Stimulated activated CD4-positive, alpha-beta T cell treated with anti-CD3 and anti-CD28 coated beads, Interleukin-15, amount 100 ng/mL, for 24 hours (primary cell): ENCODE measurements at places on chromosomes 2 and 18.

GRCh38 chr2:181738074-181738473 lies 57.8 kb upstream of the NEUROD1 start:
- no peak for DNase-seq

DNA sequence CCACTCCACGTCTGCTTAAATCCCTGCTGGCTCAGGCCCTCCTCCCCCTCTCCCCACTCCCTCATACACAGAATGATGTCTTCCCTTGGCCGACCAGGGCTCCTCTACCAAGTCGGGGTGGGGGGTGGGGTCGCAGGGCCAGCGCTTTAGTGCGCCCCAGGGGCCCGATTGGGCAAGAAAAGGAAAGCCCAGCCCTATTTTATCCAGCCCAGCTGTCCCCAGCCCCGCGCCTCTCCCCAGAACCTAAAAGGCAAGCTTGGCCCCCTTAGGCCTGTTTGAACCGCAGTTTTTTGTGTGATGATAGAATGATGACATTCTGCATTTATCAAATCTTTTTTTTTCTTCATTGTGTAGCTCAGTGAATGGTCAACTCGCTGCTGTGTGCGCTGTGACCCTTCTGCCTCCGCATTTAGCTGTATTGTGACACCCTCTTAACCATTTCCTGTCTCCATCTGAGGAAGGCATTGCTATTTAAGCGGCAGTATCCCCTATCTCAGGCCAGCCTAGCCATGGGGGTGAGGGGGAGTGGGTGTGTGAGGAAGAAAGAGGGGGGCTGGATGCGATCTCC lies 231.4 kb downstream of the HAUS1 start:
- no peak for DNase-seq

GRCh38 chr18:68847219-68847837 lies 49.4 kb downstream of the CCDC102B start:
- no peak for DNase-seq

DNA sequence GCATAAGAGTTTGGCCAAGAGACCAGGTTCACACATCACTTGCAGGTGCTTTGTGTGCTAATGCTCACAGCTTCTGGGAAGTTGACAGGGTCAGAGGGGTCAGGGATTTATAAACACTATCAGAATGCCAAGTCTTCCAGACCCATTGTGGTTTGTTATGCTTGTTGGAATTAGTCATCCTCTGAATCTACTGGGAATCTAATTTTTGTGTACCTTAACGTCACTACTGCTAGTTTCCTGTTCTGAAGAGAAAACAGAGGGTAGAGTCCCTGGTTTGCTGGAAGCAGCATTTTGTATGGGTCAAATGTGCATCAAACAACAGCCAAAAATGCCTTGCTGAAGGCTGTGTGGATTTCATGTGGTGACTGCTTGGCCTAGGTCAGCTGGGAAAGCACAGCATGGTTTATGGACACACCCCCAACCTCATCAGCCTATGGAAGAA lies 33.3 kb downstream of the ANTXR1 start:
- DNase-seq = no peak

DNA sequence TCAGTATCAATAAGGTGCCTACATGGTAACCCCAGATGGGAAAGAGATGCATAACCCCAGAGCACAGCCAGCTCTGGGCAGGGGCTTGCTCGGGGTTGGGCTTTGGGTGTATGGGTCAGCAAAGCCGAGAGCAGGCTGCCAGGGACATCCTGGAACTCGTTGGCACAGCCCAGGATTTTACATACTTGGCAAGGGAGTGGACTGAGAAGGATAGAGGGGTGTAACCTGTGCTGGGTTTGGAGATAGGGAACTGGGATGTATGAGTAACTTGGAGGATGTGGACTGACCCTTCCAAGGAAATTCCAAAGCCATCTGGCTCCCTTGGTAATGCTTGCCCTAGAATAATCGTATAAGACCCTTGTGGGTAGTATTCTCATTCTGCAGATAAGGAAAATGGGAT lies 44.2 kb downstream of the GPR39 start:
- DNase-seq = no peak

DNA sequence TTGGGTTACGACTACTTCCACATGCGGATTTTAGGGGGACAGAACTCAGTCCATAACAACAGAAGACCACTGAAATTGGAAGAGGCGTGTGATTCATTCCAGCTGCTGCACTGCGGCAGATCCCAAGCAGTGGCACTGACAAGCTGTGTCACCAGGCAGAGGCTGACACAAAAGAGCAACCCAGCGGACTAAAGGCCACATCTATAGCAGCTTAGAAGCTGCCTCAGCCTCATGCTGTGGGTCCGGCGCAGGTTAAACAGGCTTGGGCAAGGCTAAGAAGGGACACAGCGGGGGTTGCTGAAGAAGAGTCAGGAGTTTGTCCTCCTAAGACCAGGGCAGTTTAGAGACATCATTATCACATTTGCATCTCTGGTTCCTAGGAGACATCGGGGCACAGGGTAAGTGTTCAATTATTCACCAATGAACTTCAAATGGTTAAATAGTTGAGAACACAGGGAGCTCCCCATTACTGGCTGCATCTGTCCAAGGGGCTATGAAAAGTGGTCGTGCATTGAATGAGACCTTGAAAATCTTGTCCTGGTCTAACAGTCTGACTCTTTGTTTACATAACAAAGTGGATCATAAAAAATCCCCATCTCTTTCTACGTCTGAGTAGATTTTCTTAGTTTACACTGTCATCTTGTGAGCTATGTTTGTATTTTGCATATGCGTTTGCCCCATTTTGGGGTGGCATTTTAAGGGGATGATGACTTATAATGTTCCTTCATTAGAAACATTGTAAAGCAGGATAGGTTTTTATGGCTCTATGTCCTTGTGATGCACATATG lies 162.3 kb upstream of the TRIB2 start:
- no peak for DNase-seq

- no peak for DNase-seq
These were observed 160.9 kb downstream of the DYSF start for GRCh38 chr2:71613953-71614925.

- no peak for DNase-seq
These were observed 8.9 kb upstream of the SESTD1 start for GRCh38 chr2:179273461-179273962.

DNA sequence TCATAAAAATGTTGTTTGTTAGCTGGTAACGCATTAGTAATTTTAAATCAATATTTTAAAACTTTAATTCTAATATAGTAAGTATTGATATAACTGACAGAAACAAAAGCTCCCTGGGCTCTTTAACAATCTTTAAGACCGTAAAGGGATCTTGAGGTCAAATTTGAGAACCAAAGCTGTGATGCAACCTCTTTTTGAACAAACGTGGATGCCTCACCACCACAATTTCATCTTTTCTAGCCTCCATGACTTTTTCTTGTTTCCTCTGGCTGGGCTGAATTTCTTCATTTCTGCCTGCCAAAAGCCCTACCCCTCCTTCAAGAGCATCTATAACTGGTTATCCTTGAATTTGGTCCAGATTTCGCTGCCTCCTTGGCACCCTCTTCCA lies 563 bp upstream of the POLE4 start:
- DNase-seq = no peak

GRCh38 chr2:158031371-158031770 lies 70.3 kb upstream of the UPP2 start:
- DNase-seq = no peak

DNA sequence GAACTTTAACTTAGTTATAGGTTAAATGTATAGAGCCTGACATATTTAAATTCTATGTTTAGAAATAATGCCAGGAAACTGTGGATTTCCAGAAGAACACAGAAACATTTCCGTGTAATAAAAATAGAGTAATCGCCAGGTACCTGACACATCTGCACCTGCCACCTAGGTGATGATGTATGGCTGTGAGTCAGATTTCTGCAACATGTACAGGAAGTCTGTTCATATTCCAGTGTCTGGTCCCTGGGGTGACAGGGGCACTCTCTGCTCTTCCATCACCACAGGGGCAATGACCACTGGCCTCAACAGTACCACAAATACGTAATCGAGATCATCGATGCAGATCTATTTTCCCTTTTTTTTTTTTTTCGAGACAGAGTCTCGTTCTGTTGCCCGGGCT lies 101.1 kb upstream of the LPIN2 start:
- no peak for DNase-seq

GRCh38 chr2:75055820-75056675 lies 97.6 kb downstream of the POLE4 start:
- no peak for DNase-seq

DNA sequence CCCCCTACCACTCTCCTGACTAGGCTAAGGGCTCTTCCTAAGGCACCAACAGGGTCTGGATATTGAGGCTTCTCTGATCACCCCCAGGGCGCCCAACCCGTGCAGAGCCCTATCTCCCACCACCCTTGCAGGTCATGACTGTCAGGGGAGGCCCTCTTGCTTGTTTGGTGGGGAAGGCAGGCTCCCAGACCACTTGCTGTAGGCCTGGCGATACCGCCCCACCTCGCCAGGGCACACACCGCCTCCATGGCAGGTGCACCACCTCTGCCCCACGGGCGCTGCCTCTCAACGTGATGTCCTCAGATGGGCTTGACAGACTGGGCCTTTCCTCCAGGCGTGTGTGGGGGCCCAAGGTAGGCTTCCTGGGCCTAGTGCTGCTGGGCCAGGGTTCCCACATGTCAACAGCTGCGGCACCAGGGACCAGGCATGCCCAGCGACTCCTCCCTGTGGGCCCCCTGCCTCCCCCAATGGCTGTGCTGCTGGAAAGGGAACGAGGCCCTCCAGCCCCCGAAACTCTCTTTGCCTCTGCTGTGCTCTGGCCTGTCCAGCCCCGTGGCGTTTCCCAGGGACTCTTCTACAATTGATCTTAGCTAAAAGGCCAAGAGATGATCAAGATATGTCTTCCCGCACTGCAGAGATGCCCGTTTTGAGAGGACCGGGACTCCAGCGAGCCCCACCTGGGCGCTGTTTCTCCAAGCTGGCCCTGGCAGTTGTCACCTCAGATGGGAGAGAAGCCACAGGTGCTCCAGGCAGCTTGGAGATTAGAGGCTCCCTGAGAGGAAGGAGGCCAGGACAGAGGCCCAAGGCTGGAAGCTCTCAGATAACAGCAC lies 7.5 kb downstream of the NPPC start:
- DNase-seq = no peak

DNA sequence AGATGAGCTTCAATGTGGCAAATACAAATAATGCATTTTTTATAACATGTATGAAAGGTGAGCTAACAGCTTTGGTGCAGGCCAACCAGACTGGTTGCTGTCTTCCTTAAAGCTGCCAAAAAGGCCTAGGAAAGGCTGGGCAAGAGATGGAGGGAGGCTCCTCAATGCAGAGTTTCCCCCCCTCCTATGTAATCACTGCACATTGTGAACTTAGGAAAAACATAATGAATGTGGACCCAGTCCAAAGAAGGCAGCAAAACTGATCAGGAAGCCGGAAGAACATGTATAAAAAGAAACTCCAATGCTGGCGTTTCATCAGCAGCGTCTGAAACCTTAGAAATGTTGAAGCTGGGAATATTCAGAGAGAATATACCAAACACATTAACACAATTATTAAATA lies 84.2 kb upstream of the LYPD6 start:
- DNase-seq = no peak

GRCh38 chr2:21841341-21841740 lies 717.6 kb downstream of the TDRD15 start:
- no peak for DNase-seq

DNA sequence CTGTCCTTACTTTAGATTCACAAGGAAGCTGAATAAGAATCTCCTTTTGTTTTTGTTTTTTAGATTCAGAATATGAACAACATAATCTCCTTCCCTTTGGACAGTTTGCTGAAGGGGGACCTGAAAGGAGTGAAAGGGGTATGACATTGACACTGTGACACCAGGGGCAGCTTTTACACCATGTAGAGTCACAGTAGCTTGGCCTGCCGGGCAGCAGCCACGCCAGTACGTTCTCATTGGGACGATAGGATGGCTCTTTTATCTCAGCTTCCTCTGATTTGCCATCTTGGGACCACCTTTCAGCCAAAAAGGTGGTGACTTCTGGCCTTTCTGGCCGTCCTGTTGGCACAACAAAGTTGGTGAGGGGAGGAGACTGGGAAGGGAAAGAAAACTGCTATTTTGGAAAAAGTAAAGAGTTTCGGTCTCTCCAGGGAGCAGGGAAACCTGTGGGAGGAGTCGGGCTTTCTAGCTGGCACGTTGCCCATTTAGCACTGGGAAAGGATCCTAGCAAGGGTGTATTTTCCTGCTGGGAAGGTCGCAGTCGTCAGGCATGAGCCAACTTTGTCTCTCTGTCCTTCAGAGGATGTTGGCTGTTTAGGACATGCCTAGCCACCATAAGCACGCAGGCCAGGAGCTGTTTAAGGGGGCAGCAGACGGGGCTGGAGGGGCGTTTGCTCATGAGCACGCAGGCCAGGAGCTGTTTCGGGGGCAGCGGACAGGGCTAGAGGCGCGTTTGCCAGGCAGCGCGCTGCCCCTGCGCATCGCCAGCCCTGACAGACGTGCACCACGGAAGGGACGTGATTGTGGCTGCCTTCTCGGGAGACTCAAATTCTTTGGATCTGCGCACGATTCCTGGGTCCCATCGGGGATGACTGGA lies 104.6 kb downstream of the ITGB1BP1 start:
- no peak for DNase-seq

DNA sequence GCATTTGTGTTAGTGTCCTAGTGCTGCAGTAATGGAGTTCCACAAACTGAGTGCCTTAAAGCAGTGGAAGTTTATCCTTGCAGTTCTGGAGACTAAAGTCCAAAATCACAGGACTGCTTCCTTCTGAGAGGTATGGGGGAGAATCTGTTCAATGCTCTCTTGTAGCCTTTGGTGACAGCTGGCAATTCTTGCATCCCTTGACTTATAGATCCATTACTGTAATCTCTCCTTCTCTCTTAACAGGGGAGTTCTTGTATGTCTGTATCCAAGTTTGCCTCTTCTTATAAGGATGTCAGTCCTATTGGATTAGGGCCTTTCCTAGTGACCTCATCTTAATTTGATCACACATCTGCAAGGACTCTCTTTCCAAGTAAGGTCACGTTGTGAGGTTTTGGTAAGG lies 69.9 kb downstream of the XRCC5 start:
- no peak for DNase-seq

- DNase-seq = peak; percentile 75
These were observed 1.2 kb downstream of the ZFP36L2 start for GRCh38 chr2:43225093-43225787.

DNA sequence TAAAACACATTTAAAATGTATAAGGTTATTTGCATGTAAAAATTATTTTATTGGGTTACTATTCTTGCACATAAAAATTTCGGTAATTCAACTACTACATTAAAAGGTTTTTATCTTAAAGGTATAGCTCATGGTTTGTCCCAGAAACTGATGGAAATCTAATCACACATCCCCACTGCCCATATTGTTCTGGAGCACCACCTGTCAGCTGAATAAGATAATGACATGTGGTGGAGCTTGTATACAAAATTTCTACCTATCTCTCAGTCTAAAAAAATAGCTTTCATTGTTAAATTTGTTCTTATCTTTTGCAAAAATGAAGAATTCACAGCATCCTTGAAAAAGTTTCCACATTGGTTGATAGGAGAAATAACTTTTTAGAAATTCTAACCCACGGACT lies 18.3 kb downstream of the ERBB4 start:
- DNase-seq = no peak

DNA sequence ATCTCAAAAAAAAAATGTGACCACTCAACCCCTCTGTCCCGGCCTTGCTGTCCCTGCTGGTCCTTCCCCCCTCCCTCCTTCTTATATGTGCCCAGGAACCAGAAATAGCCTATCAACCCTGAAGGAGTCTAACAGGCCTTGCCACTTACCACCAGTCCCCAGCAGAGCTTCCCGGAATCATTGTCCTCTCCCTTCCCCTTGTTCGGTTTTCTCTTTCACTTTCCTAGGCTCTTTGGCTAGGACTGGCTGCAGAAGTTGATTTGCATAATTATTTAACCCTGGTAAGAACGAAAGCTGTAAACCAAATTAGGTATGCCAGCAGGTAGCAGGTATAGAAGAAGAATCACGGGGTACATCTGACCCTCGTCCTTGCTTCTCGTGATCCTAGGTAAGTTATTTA lies 72.6 kb upstream of the ZNF532 start:
- DNase-seq = no peak
